Activated CD4-positive, alpha-beta T cell treated with anti-CD3 and anti-CD28 coated beads, Interleukin-2, amount 50 U/mL, for 1 hour (primary cell): ENCODE measurements at places on chromosomes 2 and 18.

GRCh38 chr2:4047961-4048891 lies 344.9 kb downstream of the DCDC2C start:
- no peak for DNase-seq

DNA sequence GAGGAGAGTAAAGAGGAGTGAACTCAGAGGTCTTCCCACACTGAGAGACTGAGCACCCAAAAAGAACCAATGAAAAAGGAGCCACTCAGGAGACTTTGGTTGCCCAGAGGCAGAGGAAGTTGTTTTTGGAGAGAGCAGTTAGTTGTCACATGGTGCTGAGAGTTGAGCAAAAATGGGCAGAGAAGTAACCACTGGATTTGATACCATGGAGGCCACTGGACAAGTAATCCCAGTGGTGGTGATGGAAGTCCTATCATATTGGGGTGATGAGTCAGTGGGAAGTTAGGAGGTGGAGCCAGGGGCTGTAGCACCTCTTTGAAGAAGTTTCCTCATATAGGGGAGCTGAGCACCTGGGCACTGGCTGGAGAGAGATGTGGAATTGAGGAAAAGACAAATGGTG lies 235.8 kb downstream of the TPGS2 start:
- no peak for DNase-seq

DNA sequence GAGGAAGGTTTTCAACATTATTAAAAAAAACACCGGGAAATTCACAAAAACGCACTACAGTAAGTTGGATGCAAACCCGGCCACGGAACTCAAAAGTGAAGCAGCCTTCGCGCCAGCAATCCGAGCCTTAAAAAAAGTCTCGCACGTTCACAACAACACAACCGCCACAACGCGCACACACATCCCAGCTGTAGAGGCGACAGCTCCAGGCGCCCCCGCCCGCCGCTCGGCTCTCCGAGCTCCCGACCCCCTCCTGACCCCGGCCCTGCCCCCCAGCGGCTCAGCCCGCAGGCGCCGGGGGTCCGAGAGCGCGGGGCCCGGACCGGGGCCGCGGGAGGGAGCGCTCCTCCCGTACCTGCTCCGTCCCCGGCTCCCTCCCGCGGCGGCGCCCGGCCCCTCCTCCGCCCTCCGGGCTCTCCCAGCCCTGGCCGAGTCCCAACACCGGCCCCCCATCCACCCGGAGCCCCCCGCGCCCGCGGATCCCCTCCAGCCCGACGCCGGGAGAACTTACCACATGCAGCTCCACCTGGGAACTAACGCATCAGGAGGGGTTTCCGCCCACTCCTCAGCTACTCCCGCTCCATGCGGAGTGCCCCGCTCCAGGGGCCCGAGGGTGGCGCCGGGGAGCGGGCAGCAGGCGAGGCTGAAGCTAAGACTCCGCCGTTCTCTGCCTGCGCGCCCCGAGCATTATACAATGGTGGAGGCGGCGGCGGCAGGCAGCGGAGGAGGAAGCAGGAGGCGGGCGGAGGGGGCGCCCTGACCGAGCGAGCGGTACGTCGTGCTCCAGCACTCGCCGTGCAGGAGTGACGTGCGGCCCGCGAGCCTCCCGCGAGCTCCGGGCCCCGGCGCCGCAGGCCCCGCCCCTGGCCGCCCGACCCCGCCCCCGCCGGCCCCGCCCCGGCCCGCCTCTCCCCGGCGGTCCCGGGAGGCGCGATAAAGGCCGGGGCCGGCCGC lies at the start of gene SERTAD2:
Gene SERTAD2 (minus strand): TSS at position 805 of the 954 bp plus-strand sequence. CDS start 17,042 bp downstream, outside the sequence.
- peak; percentile 84 for DNase-seq

GRCh38 chr2:22822835-22823234 lies 562.1 kb upstream of the KLHL29 start:
- no peak for DNase-seq

DNA sequence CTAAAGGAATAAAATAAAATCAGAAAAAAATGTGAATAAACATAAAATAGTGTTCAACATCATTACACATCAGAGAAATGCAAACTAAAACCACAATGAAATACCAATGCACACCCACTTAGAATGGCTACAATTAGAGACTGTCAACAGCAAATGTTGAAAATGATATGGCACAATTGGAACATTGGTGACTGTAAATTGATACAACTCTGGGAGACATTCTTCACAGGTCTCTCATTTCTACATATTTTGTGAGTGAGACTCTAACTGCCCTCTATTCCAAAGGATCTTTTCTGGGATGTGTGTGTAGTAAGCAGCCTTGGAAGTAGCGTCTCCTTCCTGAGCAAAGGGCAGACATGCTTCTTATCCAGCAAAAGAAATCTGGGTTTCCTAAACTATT lies 323.0 kb downstream of the FBXO15 start:
- DNase-seq = no peak

DNA sequence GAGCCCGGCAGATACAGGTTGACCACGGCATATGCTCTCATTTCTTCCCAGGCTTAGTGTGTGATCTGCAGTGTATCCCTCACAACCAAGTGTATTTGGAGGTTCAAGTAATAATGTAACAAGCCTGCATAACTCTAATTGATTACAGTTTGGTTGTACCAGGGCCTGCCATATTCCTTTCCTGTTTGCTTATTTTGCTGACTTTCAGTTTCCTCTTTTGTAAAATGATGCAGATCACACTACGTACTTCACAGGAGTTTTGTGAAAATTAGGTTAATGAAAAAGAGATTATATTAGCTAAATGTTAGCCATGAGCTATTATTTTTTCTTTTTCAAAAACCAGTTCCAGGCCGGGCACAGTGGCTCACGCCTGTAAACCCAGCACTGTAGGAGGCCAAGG lies 25.8 kb downstream of the SLC3A1 start:
- DNase-seq = no peak

- peak; percentile 61 for DNase-seq
Measured at GRCh38 chr2:39436592-39437521, at the start of gene MAP4K3. MAP4K3 (minus strand) TSS chr2:39437285; CDS start chr2:39436987, 298 bp downstream.

GRCh38 chr2:202377207-202377761 lies 1.2 kb downstream of the BMPR2 start:
- peak; percentile 4 for DNase-seq

- no peak for DNase-seq
Measured at GRCh38 chr18:61308004-61308403, 25.2 kb upstream of the CDH20 start.

DNA sequence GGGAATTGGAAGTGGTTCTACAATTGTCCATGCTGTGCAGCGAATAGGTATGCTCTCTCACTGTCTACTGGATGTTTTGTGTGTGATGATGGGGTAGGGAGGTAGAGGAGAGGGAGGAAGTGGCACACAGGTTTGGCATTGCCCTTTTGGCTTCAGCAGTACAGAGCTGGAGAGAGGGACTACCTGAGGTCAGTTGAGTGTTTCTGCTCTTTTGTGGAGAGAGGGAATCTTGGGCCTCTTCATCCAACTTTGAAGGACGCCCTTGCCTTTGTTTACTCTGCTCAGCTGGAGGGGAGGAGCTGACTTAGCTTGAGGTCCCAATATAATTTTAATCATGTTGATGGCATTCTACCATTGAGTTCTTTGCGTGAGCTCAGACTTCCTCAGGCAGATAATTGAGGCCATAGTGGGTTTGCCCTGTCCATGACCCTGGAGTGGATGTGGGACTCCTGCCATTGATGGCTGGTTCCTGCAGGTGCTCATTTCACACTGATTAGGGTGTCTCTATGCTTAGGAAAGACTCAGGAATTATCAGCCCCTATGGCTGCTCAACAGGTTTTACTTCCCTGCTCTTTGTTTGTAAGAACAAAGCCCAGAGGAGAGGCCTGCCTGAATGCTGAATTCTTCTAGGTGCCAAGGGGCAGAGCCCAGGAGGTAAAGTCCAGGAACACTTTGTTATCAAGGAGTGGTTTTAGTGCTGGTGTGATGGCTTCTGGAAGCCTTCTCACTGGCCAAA lies 7.2 kb downstream of the RPIA start:
- DNase-seq = no peak

GRCh38 chr18:33579349-33580215 lies 1.6 kb downstream of the ASXL3 start:
- DNase-seq = no peak

- no peak for DNase-seq
Measured at GRCh38 chr2:54409752-54410151, 46.4 kb upstream of the SPTBN1 start.

GRCh38 chr2:1833046-1833445 lies 88.7 kb upstream of the PXDN start:
- no peak for DNase-seq

- DNase-seq = no peak
Measured at GRCh38 chr2:101766871-101767739, 69.6 kb downstream of the MAP4K4 start.
